H7 (cell line): ENCODE measurements at places on chromosomes 5 and 9. TPM values are rescaled to one million over a fixed set of nuclear protein-coding genes. Genes with fewer than 3 reads are reported as not detected.

DNA sequence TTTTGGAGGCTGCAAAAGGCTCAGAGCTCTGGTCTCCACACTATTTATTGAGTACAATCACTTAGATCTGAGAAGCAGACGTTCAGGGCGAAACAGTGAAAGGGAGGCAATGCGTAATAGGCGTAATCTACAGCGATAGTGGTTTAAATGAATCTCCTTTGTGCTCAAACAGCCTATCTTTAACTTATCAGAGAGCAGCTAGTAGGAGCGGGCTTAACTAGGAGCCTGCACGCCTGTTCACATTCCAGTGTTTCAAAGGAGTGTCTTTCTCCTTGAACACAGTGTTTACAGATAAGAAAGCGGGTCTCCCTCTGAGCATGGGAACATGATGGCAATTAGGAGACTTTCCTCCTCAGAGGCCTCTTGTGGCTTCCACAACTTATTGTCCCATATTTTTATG is 49.4 kb downstream of the AP3B1 start:
- DNase-seq: no peak

GRCh38 chr5:59164041-59164830 is 581.4 kb downstream of the RAB3C start:
- DNase-seq: no peak

- DNase-seq: no peak
Observed at GRCh38 chr5:96209829-96210228, 223.2 kb downstream of the PCSK1 start.

Gene CCNI2
- total RNA-seq: 0.07 and 0.18 TPM in 2 replicates

Gene ZDHHC11
- total RNA-seq: 5.2 and 7.7 TPM in 2 replicates

GRCh38 chr9:88706193-88707113 is 171.5 kb downstream of the NXNL2 start:
- DNase-seq: peak; percentile 48

GRCh38 chr9:100074989-100075388 is 23.8 kb downstream of the ERP44 start:
- no peak for DNase-seq

DNA sequence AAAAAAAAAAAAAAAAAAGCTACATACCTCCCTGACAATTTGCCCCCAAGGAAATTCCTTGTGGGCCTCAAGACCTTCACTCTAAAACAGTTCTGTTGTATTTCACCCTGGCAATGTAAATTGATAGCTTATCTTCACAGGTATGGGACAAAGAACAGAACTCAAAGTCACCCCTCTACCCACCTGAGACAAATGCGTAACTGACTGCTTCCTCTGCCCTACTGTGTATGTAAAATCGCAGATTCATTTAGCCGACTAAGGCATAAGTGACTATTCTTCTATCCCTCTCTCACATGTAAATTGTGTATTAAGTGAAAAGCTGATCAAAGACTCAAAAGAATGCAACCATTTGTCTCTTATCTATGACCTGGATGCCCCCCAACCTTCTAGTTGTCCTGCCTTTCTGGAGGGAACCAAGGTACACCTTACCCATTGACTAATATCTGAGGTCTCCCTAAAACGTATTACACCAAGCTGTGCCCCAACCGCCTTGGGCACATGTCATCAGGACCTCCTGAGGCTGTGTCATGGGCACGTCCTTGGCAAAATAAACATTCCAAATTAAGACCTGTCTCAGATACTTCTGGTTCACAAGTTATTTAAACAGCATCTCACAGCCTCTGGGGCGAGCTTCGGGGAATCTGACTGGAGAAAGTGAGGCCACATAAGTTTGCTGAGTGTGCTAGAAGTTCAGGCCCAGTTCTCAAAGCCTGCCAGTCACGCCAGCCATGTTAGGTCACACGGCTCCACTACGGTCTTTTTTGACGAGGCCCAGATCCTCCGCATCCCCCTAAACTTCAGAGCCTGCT is 954 bp downstream of the TBCA start:
- DNase-seq: no peak

Gene S1PR3
- 9.3 and 25.0 TPM in 2 replicates for total RNA-seq

Gene BTNL3
- total RNA-seq: not detected in 2 replicates

- DNase-seq: no peak
Observed at GRCh38 chr5:125120012-125120411, 373.6 kb upstream of the ZNF608 start.

Gene GPR150
- total RNA-seq: 0.15 TPM in 1 of 2 replicates, not detected in the other

Gene ZFP2
- total RNA-seq: 0.28 and 1.3 TPM in 2 replicates

DNA sequence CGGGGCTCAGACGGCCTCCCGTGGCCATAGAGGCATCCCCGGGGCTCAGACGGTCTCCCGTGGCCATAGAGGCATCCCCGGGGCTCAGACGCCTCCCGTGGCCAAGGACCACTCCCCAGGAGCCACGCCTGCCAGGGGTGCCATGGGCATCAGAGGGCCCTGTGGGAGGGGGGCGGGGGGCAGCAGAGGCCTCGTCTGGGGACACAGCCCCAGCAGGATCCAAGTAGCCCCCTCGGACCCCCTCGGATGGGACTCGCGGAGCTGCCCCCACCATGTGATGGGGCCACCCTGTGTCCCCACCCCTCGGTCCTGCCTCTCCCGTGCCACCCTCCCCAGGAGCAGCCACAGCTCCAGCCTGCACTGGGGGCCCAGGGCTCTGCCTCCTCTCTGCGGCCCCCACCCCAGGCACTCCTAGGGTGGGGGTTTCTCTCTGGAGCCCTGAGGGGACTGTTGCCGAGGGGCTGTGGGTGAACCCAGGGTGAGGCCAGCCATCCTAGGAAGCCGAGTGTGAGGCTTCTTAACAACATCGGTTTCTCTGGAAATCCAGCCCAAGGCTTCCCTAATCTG is 2.5 kb downstream of the ENTPD8 start:
- no peak for DNase-seq

DNA sequence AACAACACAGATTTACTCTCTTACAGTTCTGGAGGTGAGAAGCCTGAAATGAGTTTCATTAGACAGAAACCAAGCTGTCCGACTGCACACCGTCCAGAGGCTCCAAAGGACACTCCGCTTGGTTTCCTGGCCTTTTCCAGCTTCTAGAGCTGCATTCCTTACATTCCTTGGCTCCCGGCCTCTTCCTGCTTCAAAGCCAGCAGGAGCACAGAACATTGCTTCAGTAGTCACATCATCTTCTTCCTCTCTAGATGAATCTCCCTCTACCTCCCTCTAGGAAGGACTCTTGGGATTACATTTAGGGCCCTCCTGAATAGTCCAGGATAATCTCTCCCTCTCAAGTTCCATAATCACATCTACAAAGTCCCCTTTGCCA is 213.3 kb downstream of the CDK5RAP2 start:
- peak; percentile 80 for DNase-seq

GRCh38 chr5:7897014-7897600 is 28.2 kb downstream of the MTRR start:
- peak; percentile 22 for DNase-seq

DNA sequence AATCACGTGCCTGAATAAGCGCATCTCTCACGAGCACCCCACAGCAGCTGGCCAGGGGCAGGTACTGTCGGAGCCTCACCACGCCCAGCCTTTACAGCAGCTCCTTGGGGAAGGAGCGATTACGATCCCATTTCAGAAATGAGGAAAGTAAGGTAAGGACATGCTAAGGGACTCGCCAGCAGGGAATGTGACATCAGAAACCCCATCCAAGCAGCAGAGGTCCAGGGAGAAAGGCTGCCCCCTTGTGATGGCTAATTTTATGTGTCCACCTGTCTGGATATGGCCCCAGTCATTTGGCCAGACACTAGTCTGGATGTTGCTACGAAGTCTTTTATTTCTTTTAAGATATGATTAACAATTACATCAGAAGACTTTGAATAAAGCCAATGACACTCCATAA is 77.3 kb downstream of the UBE2QL1 start:
- peak; percentile 86 for DNase-seq

GRCh38 chr5:127702926-127703561 is at the start of gene CCDC192:
Gene CCDC192 (plus strand): TSS chr5:127703391. CDS start chr5:127703446, 55 bp downstream.
- DNase-seq: no peak

Gene PCDHA12
- total RNA-seq: 1.9 and 2.3 TPM in 2 replicates

DNA sequence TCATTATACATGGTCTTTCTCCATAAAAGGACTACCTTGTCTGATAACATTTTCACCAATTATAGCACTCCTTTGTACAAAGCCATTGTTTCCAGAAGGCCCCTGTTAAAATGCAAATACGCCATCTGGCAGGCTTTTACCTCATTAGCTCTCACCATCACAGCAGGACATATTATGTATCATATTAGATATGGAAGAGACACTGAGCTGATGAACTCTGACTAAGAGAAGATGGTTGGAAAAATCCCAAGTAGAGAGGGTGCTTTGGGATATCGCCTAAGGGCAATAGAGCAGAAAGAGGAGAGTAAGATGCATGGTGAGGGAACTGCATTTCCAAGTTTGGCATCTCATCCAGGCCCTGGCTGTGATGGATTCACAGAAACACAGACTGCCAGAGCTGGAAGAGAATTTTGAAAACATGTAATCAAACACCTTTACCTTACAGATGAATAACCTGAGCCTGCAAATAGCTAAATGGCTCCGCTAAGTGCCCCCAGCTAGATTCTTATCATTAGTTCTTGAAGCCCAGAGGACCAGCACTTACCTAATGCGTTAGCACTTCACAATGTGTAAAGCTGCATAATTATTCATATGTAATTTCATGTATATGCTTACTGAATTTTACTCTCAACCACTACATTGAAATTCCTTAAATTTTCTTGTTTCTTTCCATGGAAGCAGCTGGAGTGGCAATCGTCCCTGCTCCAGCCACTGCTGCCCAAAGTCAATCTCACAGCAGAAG is 393.6 kb upstream of the IZUMO3 start:
- no peak for DNase-seq

DNA sequence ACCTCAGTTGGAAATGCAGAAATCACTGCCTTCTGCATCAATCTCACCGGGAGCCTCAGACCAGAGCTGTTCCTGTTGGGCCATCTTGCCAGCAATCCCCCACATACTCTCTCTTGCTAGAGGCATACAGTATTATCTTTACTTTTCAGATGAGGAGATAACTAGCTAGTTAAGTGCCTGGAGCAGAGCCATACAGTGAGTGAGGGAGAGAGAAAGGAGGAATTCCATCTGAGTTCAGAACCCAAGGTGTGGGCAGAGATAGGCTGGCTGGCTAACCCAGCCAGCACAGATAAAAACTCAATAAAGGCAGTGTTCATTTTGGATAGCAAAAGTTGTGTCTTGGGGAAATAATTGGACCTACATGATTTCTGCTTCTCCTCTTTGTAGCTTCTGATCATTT is 268.0 kb upstream of the KIF2A start:
- no peak for DNase-seq

- DNase-seq: no peak
Observed at GRCh38 chr5:12659686-12660085, 755.4 kb upstream of the CTNND2 start.

GRCh38 chr9:130872912-130873503 is 23.6 kb downstream of the QRFP start:
- no peak for DNase-seq

- DNase-seq: no peak
Observed at GRCh38 chr5:59863777-59864176, 29.7 kb downstream of the PDE4D start.

Gene FKBP15
- 12.9 and 15.2 TPM in 2 replicates for total RNA-seq

DNA sequence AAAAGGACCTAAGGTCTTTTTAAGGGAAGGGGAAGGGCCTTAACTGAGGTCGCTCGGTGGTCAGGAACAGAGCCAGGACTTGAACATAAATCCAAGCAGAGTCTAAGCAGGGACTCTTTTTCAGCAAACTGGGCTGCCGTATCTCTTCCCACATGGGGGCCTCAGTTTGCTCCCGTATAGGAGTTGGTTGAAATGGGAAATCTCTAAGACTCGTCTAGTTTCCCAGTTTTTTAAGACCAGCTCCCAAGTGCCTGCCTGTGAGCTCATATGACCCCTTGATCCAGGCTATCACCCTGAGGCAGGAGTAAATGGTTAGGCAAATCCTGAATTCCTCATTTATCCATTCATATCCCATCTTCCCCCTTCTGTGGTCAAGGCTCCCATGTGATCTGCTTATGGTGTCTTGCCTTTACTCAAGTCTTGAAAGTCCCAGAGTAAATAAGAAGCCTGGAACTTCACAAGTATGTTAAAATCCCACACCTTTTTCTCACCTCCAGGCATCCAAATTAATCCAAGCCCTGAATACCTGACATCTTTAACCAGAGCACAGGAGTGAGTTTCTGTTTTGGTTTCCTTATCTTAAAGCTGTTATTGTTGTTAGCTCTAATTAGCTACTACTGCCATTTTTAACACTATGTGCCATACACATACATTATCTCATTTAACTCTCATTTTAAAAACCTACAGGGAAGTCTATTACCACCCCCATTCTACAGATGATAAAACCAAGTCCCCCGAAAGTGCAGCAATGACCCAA is 3.0 kb downstream of the ARSI start:
- DNase-seq: peak; percentile 55

DNA sequence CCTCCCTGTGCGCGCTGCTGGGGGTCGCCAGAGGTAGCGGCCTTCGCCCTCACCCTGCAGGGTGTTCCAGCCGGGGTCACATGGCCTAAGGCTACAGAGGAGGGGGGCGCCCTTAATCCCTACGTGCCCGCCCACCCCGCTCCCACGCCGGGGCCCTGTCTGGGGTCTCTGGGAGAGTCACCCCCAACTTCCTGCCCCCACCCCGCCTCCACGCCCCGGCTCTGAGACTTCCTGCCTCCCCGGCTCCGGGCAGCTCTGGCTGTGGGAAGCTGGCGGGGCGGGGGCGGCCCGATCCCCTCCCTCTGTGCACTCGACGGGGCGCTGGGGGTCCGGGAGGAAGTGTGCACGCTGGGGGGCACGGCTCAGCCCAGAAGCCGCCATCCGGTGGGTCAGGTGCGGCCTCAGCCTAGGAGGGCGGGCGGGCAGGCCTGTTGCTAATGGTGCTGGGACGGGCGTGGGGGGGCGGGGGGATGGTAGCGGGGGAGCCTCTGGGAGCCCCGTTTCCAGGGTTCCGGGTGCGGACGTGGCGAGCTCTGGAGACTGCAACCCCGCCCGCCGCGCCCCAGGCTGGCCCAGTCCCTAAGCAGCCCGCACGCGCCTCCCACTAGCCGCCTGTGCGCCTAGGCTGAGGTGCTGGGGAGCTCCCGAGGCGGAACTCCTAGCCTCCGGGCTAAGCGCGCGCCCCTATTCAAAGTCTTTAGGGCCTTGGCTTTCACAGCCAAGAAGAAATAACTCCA is 61.6 kb downstream of the CXXC5 start:
- DNase-seq: peak; percentile 90

DNA sequence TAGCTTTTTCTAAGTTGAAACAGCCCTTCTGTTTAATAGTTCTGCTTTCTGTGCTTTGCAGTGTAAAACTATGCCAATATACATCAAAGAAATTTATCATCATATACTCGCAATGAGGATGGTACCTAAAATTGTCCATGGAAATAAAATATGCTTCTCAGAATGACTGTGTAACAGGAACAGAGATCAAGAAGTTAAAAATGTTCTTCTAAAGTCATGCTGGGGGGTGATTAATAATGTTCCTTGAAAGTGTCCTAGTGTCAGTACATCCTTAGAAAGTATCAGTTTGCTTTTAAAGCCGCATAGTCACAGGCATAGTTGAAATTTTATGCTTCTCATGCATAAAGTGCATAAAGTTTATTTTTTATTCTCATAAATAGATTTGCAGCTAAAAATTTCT is 4.0 kb upstream of the LRRC70 start:
- no peak for DNase-seq

Gene OGN
- not detected in 2 replicates for total RNA-seq
